ENCODE measurements at places on chromosomes 4 and X.
A peak's percentile ranks its signal among the peaks of the same experiment; 100 is the strongest.

GRCh38 chr4:65865489-65865888, 195.2 kb upstream of the EPHA5 start:
- peak; percentile 0 for DNase-seq

GRCh38 chr4:16583764-16584163, 314.7 kb downstream of the LDB2 start:
- no peak for DNase-seq

GRCh38 chrX:19479458-19479857, 35.9 kb downstream of the MAP3K15 start:
- no peak for DNase-seq

- DNase-seq, result no peak
These were observed 6.7 kb downstream of the CD99 start for GRCh38 chrX:2697741-2698299.

GRCh38 chrX:71489540-71489939, 43.4 kb upstream of the OGT start:
- no peak for DNase-seq

DNA sequence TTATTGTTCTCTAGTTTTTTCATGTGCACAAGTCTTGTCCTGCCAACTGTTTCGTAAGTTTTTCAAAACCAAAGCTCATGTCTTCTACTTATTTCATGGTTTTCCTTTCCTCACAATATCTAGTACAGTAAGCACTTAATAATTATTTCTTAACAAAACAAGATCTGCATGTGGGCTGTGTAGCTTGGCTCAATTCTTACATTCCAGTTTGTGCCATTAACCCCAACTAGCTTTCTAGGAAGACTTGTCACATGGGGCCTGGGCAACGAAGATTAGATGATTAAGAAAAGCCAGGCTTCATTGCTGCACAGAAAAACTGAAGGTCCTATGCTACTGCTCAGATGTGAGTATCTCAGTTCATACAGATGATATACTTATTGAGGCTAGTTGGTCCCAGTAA, 155.3 kb upstream of the TEX13A start:
- DNase-seq, result no peak

DNA sequence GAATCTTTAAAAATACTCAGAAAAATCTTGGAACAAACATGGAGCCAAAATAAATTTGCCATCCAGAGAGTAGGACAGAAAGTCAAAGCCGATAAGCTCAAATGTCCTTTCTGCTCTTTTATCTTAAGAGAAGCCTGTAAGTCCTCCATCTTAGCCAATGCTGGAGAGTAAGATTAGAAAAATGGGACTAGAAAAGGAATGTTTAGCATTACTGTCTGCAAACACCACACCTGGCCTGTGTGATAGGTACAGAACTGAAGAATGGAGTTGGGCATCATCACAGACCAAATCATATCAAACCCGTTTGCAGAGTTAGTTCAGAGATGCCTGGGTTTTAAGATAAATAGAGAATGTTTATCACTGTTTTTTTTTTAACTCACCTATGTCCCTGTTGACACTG, 10.5 kb upstream of the SLC39A8 start:
- no peak for DNase-seq

DNA sequence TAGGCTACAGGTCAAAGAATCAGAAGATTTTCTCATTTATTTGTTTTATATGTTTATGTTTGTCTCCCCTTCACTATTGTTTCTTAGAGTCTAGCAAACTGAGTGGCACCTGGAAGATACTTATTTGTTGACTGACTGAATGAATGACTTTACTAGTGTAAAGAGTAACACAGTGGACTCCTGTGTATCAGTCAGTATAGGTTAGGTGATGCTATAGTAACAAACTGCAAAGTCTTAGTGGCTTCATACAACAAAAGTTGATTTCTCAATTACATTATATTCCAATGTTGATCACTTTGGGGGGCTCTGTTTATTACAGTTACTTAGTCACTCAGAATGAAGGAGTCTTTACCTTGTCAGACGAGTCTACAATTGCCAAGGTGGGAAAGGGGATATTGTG, 76.6 kb downstream of the DCK start:
- DNase-seq, result no peak

- no peak for DNase-seq
These were observed at the start of gene DSPP for GRCh38 chr4:87608229-87608628. Gene DSPP (plus strand): TSS chr4:87608529. CDS start chr4:87610909, 2,380 bp downstream.

DNA sequence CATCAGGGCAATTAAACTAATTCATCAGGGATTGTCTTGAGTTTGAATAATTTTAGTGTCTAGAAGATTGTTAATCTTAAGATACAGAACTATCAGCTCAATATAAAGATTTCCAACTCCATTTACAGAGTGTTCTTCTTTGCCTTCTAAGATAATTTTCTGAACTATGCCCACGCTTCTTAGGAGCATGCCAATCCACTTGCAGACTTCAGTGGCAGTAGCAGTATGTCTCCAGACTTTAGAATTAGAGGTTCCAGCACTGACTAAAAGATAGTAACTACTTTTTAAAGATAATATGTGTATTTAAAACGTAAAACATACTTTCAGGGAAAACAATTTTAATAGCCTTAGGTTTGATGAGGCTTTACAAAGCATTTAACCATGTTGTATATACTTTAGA, 34.2 kb upstream of the GALNT7 start:
- no peak for DNase-seq

- no peak for DNase-seq
These were observed 52.0 kb downstream of the CXorf58 start for GRCh38 chrX:23959781-23960180.

GRCh38 chrX:153731117-153731844, 6.6 kb downstream of the ABCD1 start:
- DNase-seq, result no peak

Data from HTR-8/SVneo (cell line).